ENCODE measurements at places on chromosomes 11 and 22.

DNA sequence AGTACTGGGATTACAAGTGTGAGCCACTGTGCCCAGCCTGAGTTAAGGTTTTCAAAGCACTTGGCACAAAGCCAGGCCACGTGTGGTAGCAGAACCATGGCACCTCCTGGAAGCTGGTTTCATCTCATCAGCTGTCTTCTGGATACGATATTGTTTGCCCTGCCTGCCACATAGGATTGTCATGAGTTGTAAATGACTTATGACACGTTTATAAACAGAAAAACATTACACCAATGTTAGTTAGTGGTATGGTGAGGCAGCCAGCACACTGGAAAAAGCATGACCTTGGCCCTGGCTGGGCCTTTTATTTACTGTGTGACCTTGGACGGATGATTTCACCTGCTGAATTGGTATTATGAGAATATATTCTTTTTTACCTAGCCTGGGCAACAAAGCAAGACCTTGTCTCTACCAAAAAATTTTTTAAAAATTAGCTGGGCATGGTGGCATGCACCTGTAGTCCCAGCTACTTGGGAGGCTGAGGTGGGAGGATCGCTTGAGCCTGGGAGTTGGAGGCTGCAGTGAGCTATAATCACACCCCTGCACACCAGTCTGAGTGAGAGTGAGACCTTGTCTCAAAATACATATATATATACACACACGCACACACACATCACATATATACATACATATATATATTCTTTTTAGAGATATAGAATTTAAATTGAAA is 24.0 kb upstream of the MYH9 start:
- DNase-seq = no peak
- no peak overlapping the region for H3K27ac ChIP-seq
- no peak overlapping the region for H3K4me3 ChIP-seq
- no peaks in the 10 kb centered on the region for H3K36me3 ChIP-seq
- no peaks in the 10 kb centered on the region for H3K27me3 ChIP-seq

GRCh38 chr11:33045551-33046255 is 6.3 kb downstream of the TCP11L1 start:
- H3K4me3 ChIP-seq = no peak overlapping the region
- H3K27ac ChIP-seq = no peak overlapping the region
- peaks cover 3% of the 10 kb centered on the region for H3K27me3 ChIP-seq
- DNase-seq = no peak
- peaks cover 16% of the 10 kb centered on the region for H3K4me1 ChIP-seq
- H3K36me3 ChIP-seq = peaks cover 32% of the 10 kb centered on the region

DNA sequence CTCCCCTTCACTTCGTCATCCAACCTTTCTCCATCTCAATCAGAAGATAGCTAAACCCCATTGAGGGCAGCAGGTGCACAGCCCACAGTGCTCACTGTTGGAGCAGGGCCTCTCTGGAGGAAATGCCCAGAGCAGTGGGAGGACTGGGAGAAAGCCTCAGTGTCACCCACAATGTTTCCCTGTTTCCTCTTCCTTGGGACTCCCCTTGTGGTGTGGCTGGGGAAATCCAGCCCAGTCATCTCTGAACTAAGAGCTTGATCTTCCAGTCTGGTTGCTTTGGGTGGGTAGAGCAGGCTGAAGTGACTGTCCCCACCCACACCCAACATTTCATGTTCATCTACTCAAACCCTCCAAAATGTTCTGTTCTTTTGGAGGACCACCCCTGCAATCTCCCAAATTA is 29.8 kb upstream of the EED start:
- H3K27ac ChIP-seq = peak overlapping the region; percentile 53
- no peaks in the 10 kb centered on the region for H3K36me3 ChIP-seq
- DNase-seq = peak; percentile 93
- peak overlapping the region; percentile 6 for H3K4me3 ChIP-seq

DNA sequence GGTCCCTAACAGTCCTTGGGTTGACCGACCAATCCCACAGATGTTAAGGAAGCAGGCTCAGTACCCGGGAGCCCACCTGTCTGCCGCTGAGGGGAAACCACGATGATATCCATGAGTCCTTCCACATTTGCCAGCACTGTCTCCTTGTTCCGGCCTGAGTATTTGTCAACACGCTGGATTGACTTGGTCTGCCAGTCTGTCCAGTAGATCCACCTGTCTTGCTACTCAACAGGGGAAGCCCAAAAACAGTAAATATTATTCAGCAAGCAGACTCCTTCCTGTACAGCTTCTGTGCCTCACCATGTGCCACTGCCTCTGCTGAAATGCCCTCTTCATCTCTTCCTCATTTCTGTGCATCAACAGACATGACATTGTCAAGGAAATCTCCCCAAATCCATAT is 22.8 kb upstream of the CKAP5 start:
- peaks cover 14% of the 10 kb centered on the region for H3K27me3 ChIP-seq
- no peak for DNase-seq
- H3K27ac ChIP-seq = no peak overlapping the region
- H3K4me1 ChIP-seq = no peaks in the 10 kb centered on the region

GRCh38 chr11:9714272-9714940 is 50.5 kb downstream of the SWAP70 start:
- peaks cover 18% of the 10 kb centered on the region for H3K36me3 ChIP-seq
- DNase-seq = no peak
- peaks cover 5% of the 10 kb centered on the region for H3K27me3 ChIP-seq
- peaks cover 7% of the 10 kb centered on the region for H3K4me1 ChIP-seq
- H3K4me3 ChIP-seq = no peak overlapping the region

DNA sequence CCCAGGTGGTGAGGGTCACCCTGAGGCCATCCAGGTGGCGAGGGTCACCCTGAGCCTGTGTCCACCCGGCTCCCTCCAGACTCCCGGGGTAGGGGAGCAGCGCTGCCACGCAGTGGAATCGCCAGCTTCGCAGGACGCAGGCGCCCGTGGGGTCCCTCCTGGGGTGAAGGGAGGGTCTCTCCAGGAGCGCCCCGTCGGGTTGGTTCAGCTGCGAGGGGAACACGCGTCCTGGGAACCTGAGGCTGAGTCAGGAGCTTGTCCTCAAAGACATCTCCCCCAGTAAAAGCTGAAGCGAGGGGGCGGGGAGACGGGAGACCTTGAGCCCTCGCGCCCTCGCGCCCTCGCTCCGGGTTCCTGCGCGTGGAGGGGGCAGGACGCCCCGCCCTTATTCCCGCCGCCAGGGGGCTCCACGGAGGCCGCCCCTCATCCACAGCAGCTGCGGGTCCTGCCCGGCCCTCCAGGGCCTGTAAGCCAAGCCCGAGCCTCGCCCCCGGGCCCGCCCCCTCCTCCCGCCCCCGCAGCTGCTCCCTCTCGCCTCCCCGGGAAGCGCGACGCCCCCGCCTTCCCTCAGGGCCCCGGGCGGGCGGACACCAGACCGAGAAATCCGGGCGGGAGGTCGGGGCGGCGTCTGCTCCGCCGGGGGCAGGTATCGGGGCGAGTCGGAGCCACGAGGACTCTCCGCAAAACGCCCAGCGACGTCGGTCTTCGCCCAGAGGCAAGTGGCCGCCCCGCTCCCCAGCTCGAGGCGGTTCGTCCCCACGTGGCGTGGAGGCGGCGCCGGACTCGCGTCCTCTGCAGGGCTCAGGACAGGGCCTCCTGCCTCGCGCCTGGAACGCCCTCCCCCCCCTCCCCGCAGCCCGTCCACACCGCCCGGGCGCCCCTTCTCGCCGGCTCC is 22.8 kb downstream of the PIM3 start:
- no peak overlapping the region for H3K27ac ChIP-seq
- peaks cover 36% of the 10 kb centered on the region for H3K27me3 ChIP-seq
- peaks cover 2% of the 10 kb centered on the region for H3K4me1 ChIP-seq
- no peak overlapping the region for H3K4me3 ChIP-seq
- no peak for DNase-seq

GRCh38 chr11:92410526-92410925 is 185.9 kb downstream of the FAT3 start:
- H3K27ac ChIP-seq = no peak overlapping the region
- no peaks in the 10 kb centered on the region for H3K27me3 ChIP-seq
- no peaks in the 10 kb centered on the region for H3K4me1 ChIP-seq
- H3K4me3 ChIP-seq = no peak overlapping the region
- no peak for DNase-seq

DNA sequence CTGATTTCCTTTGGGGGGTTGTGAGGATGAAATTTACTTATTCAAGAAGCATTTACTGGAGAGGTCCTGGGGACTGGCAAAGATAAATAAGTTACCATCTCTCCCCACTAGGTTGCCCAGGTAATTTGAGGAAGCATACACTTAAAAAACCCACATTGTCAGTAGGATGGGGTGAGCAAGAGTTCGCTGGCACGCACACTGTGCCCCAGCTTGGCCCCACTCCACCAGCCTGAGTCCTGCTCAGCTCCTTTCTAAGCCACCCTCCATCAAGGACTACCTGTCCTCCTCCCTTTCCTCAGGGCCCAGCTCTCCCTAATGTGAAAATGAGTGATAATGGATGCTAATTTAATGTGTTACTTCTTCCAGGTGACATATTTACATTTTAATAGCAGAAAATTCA is 216.5 kb upstream of the PLET1 start:
- no peak overlapping the region for H3K27ac ChIP-seq
- no peak for DNase-seq
- no peaks in the 10 kb centered on the region for H3K27me3 ChIP-seq
- no peak overlapping the region for H3K4me3 ChIP-seq

DNA sequence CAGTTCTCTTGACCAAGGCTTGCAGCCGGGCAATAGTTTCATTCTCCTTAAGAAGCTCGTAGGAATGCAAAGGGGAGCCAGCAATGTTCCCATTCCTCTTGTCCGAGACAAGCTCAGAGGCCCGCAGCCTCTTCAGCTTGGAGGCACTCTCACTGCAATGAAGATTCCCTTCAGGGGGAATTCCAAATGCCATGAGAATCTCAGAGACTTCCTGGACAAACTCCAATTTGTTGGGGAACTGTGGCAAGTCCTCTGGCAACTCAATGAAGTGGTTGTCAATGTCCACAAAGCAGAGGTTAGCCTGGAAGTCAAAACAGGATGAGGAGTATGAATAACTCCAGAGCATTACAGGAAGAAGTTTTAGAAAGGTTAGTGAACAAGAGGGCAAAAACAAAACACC is 84.4 kb downstream of the DENND5A start:
- no peaks in the 10 kb centered on the region for H3K27me3 ChIP-seq
- no peak for DNase-seq
- no peak overlapping the region for H3K27ac ChIP-seq
- H3K36me3 ChIP-seq = peaks cover 30% of the 10 kb centered on the region
- peaks cover 6% of the 10 kb centered on the region for H3K4me1 ChIP-seq

- H3K27ac ChIP-seq = no peak overlapping the region
- DNase-seq = no peak
- no peak overlapping the region for H3K4me3 ChIP-seq
- H3K27me3 ChIP-seq = no peaks in the 10 kb centered on the region
- no peaks in the 10 kb centered on the region for H3K4me1 ChIP-seq
These were observed 1212.5 kb downstream of the LRRC4C start for GRCh38 chr11:40246983-40247382.

DNA sequence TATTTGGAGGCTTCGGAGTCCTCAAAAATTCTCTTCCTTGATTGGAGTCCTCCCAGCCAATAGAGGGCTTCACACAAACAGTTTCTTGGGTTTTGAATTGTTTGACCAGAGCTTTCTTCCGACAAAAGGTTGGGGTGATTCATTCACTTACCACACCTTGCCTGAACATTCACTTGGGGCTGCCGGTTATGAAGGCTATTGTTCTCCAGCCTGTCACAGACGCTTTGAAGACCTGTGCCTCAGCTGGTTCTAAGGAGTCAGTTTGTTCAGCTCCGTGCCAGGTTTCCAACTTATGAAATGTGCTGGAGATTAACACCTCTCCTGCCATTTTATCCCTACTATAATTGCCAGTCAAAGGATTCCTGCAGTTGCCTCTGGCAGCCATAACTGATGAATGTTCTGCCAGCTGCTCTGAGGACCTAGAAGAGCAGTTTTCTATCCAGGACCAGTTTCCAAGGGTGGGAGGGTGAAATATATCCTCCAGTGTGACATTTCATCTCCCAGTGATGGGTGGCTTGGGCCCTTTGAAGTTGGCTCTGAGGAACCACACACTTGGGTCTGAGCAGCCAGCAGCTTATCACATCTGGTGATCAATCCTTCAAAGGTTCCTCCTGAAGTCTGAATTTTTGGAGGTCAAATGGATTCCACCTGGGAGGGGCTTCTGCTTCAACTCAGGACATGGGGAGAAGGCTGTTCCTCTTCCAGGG is 31.4 kb downstream of the LIMK2 start:
- no peak overlapping the region for H3K27ac ChIP-seq
- H3K27me3 ChIP-seq = no peaks in the 10 kb centered on the region
- peaks cover 12% of the 10 kb centered on the region for H3K36me3 ChIP-seq
- peaks cover 56% of the 10 kb centered on the region for H3K4me1 ChIP-seq

DNA sequence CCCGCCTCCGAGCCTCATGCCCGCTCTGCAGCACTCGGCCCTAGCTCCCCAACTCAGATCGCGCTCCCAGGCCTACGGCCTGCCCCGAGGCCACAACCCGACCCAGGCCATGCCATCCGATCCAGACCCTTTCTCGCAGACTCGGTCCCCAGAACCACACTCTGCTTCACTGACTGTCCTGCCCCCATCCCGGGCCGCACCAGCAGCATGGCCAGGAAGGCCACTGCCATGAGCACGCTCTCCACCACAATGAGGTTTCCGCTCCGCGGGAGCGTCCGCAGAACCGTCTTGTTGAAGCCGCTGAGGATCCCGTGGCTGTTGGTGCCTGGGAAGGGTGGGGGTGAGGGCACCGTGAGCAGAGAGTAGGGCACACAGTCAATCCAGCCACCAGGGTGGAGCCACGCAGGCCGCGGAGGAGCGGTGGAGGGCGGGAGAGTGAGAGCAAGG is 6.4 kb downstream of the UNC93B1 start:
- no peak overlapping the region for H3K27ac ChIP-seq
- no peaks in the 10 kb centered on the region for H3K27me3 ChIP-seq
- H3K4me3 ChIP-seq = peak overlapping the region; percentile 12
- peaks cover 6% of the 10 kb centered on the region for H3K36me3 ChIP-seq

- no peaks in the 10 kb centered on the region for H3K36me3 ChIP-seq
- no peak overlapping the region for H3K27ac ChIP-seq
- DNase-seq = no peak
- no peak overlapping the region for H3K4me3 ChIP-seq
- peaks cover 7% of the 10 kb centered on the region for H3K27me3 ChIP-seq
These were observed 196.4 kb downstream of the DBX1 start for GRCh38 chr11:19963697-19964387.

GRCh38 chr11:35911616-35912165 is 32.2 kb upstream of the LDLRAD3 start:
- H3K36me3 ChIP-seq = no peaks in the 10 kb centered on the region
- DNase-seq = no peak
- H3K27me3 ChIP-seq = no peaks in the 10 kb centered on the region

DNA sequence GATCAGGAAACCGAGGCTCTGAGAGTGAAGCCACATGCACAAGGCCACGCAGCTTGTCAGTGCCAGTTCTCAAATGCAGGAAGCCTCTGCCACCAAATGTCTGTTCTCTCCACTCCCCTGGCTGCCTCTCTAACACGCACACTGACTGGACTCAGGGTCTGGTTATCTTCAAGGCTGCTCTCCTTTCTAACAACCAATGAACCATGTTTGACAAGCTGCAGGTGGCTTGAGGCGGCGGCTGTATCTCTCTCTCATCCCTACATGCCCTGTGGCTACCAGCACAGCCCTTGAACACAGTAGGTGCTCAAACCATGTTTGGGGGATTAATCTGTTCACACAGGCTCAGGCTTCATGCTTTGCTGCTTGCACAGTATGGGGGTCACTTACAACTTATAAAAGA is 23.7 kb downstream of the MFNG start:
- no peaks in the 10 kb centered on the region for H3K27me3 ChIP-seq
- peaks cover 25% of the 10 kb centered on the region for H3K36me3 ChIP-seq
- no peak for DNase-seq
- no peak overlapping the region for H3K4me3 ChIP-seq

GRCh38 chr22:36879775-36880174 is 19.0 kb downstream of the NCF4 start:
- H3K36me3 ChIP-seq = peaks cover 55% of the 10 kb centered on the region
- H3K27ac ChIP-seq = no peak overlapping the region
- no peaks in the 10 kb centered on the region for H3K27me3 ChIP-seq
- DNase-seq = no peak
- H3K4me3 ChIP-seq = no peak overlapping the region
- H3K4me1 ChIP-seq = peaks cover 2% of the 10 kb centered on the region
